ENCODE measurements at places on chromosomes 12 and 14.

DNA sequence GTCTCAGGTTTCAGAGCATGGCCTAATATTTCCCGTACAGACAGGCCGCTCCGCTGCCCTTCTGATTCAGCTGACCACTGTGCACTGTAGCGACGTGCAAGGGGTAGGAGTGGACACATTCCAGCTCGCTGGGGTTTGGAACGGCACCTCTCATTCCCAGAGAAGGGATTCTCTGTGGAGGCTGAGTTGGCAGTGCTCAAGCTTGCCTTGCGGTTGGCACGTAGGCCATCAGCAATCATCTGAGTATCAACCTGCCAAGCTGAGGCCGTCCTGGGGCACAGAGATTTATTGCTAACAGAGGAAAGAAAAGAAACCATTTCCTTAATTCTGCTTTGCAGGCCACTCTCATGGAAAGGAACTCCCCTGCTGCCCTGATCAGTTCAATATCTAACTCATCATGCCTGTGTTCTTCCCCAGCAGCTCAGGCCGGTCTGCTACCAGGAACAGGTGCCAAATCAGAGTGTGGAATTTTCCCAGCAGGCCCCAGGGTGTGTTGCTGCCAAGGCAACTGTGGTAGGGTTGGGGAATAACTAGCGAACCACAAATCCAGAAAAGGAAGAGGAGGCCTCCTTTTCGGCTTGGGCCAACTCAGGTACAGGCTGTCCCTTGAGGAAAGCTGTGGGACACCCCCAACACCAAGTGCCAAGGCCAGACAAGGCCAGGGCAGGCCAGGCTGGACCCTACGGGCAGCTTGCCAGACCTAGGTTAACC is 92.5 kb downstream of the SSPN start:
- H3K4me1 ChIP-seq = peaks cover 14% of the 10 kb centered on the region
- peak overlapping the region; percentile 73 for H3K27ac ChIP-seq
- no peaks in the 10 kb centered on the region for H3K27me3 ChIP-seq
- DNase-seq = no peak

- peaks cover 61% of the 10 kb centered on the region for H3K4me1 ChIP-seq
- no peak overlapping the region for H3K4me3 ChIP-seq
- H3K36me3 ChIP-seq = peaks cover 31% of the 10 kb centered on the region
Measured at GRCh38 chr12:76024102-76024781, 7.3 kb downstream of the PHLDA1 start.

DNA sequence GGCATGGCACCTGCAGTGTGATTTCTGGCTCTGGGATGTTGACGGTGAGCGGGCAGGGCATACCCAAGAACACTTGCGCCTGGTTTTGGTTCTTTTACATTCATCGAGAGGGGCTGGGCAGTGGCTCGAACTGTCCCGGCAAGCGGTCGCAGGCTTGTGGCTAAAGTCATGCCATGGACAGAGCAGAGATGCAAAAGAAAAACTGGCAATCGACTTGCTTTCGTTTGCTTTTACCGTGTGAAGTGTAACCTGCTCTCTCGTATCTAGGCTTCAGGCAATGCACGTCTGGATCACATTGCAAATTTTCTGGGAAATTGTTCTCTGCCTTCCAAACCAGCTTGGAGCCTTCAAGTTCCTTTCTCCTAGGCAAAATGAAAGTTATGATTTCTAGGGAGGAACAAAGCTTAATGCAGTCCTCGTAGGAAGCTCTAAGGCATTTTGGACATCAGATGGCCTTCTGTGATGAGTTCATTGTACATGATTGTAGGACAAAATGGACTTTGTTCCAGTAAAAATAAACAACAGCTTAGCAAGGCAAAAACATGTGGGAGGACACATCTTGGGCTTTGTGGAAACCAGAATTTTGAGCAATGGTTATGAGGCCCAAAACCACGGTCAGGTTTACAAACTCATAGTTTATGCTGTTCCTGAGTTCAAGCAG is 18.3 kb downstream of the ADGRD1 start:
- H3K27me3 ChIP-seq = peaks cover 4% of the 10 kb centered on the region
- H3K4me3 ChIP-seq = no peak overlapping the region
- no peak overlapping the region for H3K27ac ChIP-seq

DNA sequence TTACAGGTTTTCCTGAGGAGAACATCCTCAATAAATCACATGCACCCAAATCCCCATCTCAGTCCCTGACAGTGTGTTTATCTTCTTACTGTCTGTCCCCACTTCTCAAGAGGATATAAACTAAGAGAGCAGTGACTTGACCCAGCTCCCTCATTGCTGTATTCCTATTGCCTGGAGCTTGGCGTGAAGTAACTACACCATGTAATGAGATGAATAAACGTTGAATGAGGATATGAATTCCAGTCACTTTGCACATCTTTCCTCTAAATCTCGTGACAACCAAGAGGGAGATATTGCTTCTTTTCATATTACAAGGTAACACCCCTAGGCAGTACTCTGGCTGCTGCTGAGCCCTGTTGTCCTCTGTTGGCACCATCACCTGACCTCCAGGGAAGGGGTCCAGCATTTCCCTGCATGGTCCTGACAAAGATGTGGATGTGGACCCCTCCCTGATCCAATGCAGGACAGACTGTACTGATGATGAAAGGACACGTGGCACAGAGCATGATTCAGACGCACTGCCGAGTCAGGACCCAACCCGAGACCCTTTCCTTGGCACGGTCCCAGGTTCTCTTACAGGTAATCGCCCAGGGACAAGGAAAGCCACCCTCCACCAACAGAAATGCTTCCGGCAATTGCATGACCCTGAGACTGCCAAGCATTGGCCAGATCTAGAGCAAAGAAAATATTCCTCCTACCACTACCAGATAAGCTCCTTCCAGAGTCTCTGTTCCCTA is 47.7 kb upstream of the CPM start:
- DNase-seq = no peak
- H3K27me3 ChIP-seq = no peaks in the 10 kb centered on the region
- H3K27ac ChIP-seq = no peak overlapping the region
- no peaks in the 10 kb centered on the region for H3K4me1 ChIP-seq
- H3K4me3 ChIP-seq = no peak overlapping the region

DNA sequence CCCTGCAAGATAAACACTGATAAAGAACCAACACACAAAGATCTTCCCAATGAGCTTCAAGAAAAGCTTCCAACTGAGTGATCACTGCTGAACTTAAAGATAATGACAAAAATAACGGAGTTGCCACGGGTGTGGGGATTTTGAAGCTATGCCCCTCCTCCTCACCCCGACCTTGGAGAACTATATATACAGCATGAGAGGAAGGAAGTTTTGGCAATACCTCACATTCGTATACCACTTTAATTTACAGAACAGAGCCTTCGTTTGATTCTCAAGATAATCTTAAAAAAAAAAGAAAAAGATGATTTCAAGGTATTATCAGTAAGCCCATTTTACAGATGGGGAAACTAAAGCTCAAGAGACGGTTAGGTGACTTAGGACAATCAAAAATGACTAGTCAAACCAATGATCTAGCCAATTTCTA is 715 bp downstream of the NEK9 start:
- DNase-seq = no peak
- peak overlapping the region; percentile 61 for H3K4me3 ChIP-seq
- H3K27me3 ChIP-seq = no peaks in the 10 kb centered on the region
- peaks cover 31% of the 10 kb centered on the region for H3K4me1 ChIP-seq

GRCh38 chr12:88839486-88839885 is 259.2 kb upstream of the KITLG start:
- no peak for DNase-seq
- no peak overlapping the region for H3K27ac ChIP-seq

GRCh38 chr12:41739066-41739465 is 405.6 kb downstream of the GXYLT1 start:
- no peaks in the 10 kb centered on the region for H3K27me3 ChIP-seq
- H3K4me1 ChIP-seq = peaks cover 4% of the 10 kb centered on the region
- H3K27ac ChIP-seq = no peak overlapping the region
- no peak for DNase-seq
- H3K36me3 ChIP-seq = no peaks in the 10 kb centered on the region

GRCh38 chr12:114168061-114168460 is 201.9 kb upstream of the RBM19 start:
- H3K27me3 ChIP-seq = no peaks in the 10 kb centered on the region
- no peak overlapping the region for H3K27ac ChIP-seq
- DNase-seq = no peak
- no peaks in the 10 kb centered on the region for H3K4me1 ChIP-seq
- no peak overlapping the region for H3K4me3 ChIP-seq

DNA sequence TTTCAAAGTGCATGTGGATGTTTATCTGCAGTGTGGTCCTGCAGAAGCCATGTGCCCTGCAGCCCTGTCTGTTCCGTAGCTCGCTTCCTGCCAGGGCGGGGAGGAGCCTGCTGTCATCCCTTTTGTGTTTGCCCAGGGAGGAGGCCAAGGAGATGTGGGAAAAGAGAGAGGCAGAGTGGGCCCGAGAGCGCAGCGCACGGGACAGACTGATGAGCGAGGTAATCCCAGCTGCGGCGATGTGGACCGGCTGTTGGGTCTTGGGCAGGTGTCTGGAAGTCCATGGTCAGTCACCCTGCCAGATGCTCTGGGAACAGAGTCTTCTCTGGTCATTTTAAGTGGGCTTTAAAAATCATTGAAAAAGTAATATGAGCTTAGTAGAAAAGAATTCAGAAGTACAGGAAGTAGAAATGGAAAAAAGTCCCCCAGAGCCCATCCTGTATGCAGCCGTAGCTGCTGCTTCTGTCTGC is 12.8 kb downstream of the TCHP start:
- H3K4me1 ChIP-seq = no peaks in the 10 kb centered on the region
- DNase-seq = no peak
- H3K4me3 ChIP-seq = no peak overlapping the region
- H3K36me3 ChIP-seq = peaks cover 81% of the 10 kb centered on the region

DNA sequence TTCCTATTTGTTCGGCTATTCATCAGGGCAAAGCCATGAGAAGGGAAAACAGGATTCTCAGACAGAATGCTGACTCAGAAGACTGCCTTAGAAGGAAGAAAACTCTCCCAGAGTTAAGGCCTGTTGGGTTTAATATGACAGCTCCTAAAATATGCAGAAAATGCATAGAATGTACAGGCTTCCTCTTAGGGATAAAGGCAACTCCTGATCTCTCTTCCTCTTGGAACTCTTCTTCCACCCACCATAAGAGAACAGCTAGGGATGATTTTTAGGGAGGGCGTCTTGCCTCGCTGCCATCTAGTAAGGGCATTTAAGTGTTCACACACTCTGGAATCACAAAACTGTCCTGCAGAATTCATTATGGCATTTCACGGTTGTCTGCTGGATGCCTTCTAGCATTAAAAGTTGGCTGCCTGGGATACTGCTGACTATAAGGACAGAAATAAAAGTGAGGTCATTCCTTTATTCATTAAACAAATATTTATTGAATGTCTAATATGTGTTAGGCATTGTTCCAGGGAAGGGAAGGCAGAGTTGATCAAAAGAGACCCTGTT is 73.7 kb downstream of the DCAF5 start:
- no peak for DNase-seq
- no peaks in the 10 kb centered on the region for H3K27me3 ChIP-seq
- peak overlapping the region; percentile 98 for H3K27ac ChIP-seq

DNA sequence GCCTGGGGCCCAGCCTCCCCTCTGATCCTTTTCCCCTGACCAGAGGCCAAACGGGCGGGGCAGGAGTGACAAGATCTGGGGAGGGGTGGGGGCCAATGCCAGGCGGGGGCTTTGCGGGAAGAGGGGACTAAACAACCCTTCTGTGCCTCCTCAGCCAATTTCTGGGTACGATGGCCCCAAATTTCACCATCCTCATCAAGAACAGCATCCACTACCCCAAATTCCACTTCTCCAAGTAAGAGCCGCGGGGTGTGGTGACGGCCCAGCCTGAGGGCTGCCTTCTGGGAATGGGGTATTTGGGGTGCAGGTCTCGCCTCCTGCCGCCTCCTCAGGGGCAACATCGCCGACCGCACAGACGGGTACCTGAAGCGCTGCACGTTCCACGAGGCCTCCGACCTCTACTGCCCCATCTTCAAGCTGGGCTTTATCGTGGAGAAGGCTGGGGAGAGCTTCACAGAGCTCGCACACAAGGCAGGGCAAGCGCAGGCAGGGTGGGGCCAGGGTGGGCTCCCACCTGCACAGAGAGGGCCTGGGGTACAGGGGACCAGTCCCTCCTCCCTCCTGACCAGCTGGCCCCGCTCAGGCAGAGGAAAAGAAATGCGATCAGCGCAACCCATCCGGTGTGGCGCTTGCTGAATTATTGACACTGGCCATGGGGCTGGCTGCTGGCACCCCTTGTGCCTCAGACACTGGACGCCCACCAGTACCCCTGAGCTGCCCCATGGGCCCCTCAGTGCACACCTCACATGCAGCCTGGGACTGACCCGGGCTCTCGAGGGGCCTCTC is 1.7 kb downstream of the P2RX2 start:
- DNase-seq = no peak
- peaks cover 41% of the 10 kb centered on the region for H3K27me3 ChIP-seq
- no peak overlapping the region for H3K27ac ChIP-seq
- H3K4me1 ChIP-seq = no peaks in the 10 kb centered on the region
- no peak overlapping the region for H3K4me3 ChIP-seq

DNA sequence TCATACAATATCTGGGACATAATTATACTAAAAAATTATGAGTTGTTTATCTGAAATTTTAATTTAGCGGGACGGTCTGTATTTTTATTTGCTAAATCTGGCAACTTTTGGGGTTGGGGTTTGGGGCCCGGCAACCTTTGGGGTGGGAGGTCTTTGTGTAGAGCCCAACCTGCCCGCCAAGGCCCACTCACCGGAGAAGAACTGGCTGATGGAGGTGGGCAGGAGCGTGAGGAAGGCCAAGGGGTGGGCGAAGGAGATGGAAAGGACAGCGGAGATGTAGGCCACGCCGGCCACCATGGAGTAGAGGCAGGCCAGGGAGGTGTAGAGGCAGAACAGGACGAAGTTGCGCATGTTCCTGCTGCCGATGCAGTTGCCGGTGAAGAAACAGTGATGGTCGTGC is 2.6 kb downstream of the ZDHHC22 start:
- DNase-seq = no peak
- peaks cover 86% of the 10 kb centered on the region for H3K27me3 ChIP-seq
- no peaks in the 10 kb centered on the region for H3K36me3 ChIP-seq
- H3K4me3 ChIP-seq = no peak overlapping the region
- peaks cover 5% of the 10 kb centered on the region for H3K4me1 ChIP-seq

GRCh38 chr14:46233786-46234185 is 417.8 kb downstream of the RPL10L start:
- no peak overlapping the region for H3K27ac ChIP-seq
- H3K4me3 ChIP-seq = no peak overlapping the region
- DNase-seq = no peak
- H3K4me1 ChIP-seq = no peaks in the 10 kb centered on the region
- H3K36me3 ChIP-seq = no peaks in the 10 kb centered on the region

DNA sequence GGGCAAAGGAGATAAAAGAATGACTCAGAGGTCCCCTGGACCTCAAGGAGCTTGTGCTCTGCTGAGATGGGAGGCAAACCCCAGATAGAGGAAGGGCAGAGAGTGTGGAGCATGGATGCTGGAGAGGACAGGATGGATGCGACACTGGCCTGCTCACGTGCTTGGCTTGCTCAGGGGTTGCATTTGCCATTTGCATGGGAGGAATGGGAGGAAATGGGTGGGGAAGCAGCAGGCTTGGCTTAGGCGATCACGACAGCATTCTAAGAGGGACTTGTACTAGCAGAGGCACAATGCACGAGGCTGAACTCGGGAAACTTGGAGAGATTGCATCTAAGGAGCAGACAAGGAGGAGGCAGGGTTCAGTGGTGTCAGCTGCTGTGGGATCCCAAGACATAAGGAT is 19.8 kb downstream of the CD9 start:
- H3K27ac ChIP-seq = peak overlapping the region; percentile 99
- peak; percentile 26 for DNase-seq
- peaks cover 72% of the 10 kb centered on the region for H3K4me1 ChIP-seq
- H3K4me3 ChIP-seq = no peak overlapping the region

Measured in RWPE2 (cell line).